ENCODE measurements at places on chromosomes 16 and 17.
A peak's percentile ranks its signal among the peaks of the same experiment; 100 is the strongest.

GRCh38 chr16:86712158-86713009 is 134.0 kb downstream of the FOXL1 start:
- DNase-seq, result no peak

DNA sequence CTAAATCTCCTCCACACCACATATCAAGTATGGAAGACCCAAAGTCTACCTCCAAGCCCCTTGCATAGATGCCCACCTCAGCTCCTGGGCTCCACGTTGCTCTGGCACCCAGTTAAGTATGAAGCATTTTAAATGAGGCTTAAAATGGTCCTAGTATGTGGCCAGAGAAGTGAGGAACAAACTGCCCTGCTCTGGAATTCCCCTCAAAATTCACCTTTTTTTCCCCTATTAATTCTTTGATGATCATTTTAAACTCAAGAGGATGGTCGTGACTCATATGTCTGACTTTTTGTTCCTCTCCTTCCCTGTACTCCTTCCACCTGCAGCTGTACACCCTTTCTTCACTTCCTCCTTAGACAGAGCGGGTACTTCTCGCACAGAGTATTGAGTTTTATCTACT is 234.5 kb upstream of the MYOCD start:
- DNase-seq, result no peak

DNA sequence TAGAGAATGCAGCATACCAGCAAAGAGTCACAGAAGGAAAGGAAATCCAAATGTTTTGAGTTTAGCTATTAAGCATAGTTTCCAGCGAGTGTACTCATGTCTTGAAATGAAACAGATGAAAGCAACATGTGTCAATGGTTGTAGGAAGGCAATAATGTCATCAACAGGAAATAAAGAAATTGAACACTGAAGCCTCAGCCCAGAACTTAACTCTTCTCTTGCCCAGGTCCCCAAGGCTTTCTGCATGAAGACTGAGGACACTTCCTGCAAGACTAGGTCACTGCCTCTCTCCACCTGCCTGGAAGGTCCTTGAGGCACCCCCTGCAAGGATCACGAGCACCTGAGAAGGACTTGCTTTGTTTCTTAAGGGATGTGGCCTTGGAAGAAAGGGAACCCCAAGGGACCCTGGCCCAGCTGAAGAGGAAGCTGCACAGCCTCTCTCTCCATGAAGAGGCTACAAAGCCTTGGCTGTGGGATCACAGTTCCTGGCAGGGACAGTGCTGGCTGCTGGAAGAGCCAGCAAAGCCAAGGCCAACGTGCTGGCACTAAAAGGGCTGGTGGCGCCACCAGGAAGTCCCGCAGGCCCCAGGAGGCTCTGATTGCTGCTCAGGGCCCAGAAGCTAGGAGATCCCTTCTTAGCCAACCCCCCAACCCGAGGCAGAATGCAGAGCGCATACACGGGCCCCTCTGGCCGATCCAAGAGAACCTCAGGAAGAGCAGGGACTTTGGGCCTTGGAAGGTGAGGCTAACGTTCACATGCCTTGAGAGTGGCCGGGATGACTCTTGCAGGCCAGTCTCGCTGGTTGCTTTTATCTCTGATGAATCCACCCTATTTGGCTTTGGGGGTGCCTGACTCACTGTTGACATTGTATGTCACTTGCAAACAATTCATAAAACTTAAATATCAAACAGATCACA is 23.4 kb upstream of the AXIN2 start:
- no peak for DNase-seq

- DNase-seq, result no peak
These were observed at the start of gene CA5A for GRCh38 chr16:87936375-87937230. Gene CA5A, minus strand, starts transcription at chr16:87936529. Its CDS starts 79 bp downstream, at chr16:87936450.

DNA sequence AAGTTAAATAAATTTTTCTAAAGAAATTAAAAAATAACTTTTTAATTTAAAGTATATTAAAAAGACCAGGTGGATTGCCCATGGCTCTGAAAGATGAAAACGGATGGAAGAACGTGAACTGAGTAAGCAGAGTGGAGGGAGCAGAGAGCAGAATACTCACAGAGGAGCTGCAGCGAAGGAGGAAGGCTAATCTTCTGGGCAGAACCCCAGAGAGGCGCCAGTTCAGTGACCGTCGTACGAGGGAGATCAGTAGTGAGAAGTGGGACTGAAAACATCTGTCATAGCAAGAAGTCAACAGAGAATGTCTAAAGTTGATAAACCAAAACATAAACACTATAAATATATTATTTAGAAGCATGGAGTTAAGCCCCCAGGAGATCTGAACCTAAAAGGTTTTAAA is 34.9 kb downstream of the UBE2G1 start:
- no peak for DNase-seq

- no peak for DNase-seq
These were observed 362.1 kb upstream of the CCL2 start for GRCh38 chr17:33892717-33893591.

DNA sequence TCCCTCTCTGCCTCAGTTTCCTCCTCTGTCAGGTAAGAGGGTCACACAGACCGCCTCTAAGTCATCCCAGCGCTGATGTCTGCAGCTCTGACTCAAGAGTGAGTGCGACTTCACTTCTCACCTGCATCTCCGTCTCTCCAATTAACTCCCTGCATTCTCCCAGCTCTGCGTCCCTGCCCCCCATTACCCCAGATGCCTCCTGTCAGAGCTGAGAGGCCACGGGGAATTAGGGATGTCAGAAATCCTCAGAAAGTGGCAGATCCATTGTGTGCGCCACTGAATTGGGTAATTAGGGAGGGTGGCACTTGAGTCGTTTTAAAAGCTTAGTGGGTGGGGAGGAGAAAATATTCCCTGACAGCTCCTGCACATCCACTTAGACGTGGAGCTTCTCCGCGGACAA is 885.4 kb upstream of the EEF2KMT start:
- DNase-seq, result no peak

DNA sequence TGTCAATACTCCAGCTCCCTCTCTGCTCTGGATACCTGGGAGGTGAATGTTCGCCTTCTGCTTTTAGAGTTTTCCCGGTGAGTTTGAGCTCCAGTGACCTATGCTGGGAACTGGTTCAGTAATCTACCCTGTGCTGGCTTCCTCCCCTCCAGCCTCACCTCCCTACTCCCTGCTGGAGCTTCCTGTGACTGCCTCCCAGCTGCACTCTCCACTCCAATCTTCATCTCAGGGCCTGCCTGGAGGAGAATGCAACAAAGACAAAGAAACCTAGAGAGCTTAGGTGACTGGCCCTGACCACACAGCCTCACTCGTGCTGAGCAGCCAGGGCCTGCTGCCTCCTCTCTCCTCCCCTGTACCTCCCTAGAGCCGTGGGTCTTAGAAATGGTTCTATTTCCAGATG is 101.6 kb upstream of the FOXF1 start:
- no peak for DNase-seq

DNA sequence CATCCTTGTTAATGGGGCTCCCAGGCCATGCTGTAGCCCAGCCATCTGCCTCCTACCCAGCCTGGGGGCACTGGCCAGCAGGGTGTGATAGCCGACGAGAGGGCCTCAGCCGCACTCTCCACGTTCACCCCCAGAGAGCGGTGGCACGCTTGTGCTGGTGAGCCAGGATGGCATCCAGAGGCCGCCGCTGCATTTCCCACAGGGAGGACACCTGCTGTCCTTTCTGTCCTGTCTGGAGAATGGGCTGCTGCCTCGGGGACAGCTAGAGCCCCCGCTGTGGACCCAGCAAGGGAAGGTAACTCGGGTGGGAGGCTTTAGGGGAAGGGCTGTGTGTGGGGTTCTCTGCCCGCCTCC is 27.4 kb downstream of the SGSM2 start:
- no peak for DNase-seq

DNA sequence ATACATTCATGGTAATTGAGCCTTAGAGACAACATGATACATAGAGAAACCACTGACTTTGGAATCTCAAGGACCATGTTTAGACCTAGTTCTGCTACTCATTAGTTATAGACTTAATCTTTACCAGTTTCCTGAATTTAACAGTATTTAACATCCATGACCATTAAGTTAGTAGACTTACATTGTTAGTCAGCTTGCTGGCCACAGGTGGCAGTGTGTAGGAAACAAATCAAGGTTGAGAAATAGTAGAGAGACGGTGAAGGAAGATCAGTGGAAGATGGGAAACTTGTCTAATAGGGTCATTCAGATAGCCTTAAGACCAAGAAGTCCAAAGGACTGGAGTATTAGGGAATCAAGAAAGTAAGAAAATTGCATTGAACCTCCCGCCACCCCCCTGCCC is 31.0 kb downstream of the OMG start:
- no peak for DNase-seq

- no peak for DNase-seq
These were observed 10.1 kb downstream of the SNX29 start for GRCh38 chr16:11986521-11987057.

DNA sequence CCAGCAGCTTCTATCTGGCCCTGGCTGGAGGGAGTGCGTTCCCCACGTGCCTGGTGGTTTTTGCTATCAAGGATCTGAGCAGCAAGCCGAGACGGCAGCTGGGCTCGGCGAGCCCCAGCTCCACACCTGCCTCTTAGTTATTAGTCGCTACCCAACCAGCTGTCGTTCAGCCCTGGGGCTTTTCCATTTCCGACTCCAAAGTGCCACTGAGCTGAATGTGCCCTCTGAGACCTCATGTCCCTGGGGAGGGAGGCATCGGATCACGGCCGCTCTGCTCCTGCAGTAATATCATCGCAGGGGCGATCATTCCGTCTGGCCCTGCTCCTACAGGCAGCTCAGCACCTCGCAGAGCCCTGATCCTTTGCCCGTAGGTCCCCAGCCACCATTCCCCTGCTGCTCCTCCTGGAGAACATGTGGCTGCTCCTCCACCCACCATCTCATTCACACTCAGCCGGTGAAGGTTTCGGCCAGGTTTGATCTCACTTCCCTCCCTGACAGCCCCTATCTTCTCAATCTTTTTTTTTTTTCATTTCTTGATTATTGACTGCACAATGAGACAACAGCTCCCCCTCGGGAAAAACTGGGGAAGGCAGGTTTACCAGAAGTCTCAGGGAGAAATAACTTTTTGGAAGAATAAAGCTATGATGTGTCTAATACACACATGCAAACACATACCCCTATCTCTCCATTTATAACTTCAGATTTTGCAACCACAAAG is 86.7 kb downstream of the ZFHX3 start:
- DNase-seq, result no peak

DNA sequence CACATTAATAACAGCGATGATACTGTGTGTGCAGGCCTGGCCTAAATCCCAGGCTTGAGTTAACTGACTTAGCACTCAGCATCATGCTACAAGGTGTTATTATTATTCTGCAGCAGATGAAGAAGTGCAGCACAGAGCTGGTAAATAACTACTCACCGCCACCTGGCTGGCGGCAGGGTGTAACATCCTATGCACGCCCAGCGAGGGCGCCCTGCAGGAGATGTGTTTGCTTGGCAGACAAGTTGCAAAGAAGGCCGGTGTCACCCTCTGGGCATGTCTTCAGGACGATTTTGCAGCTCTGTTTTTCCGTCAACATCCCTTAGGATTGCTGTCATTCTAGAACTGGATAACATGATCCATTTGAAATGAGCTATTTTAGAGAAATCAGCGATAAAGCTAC is 30.1 kb downstream of the DNAH9 start:
- no peak for DNase-seq

GRCh38 chr17:76467366-76467765 is at the start of gene AANAT:
Gene AANAT, plus strand, starts transcription at chr17:76467603. Its CDS starts 1,144 bp downstream, at chr17:76468747.
- DNase-seq, result no peak

DNA sequence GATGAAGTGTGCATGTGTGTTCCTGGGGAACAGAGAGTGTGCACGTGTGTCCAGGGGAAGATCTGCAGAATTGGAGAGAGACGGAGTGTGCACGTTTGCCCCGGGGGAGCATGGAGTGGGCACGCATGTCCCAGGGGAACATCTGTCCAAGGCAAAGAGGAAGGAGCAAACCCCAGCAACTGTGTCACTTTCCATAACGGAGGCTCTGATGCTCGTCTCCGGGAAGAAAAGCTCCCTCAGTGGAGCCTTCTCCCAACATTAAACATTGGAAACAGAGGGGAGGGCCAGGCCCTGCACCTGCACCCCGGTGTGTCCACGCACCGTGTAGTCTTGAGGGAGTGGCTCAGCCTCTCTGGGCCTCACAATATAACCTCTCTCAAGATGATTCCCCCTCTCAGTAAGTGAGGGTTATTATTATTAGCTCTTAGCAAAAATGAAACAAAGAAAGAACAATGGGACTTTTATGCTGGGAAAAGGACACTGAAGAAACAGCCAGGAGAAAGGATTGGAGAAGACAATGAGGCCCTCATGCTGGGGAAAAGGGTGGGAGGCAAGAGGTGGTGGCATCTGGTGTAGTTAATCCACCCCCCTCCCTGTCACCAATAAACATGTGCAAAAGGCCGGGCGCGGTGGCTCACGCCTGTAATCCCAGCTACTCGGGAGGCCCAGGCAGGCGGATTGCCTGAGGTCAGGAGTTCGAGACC is 7.6 kb downstream of the RAB40B start:
- no peak for DNase-seq

DNA sequence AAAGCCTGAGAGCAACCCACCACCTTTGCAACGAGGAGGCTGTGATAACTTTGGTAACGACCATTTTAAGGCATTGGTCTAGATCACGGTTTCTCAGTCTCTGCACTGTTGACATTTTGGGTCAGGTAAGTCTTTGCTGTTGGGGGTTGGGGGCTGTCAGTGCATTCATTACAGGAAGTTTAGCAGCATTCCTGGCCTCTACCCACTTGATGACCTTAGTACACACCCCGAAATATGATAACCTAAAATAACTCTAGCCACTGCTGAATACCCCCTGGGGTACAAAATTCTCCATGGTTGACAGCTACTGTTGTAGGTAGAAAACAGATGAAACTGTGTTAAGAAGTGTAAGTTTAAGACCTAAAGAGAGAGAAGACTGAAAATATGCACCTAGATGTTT is 36.3 kb downstream of the ADAMTS18 start:
- no peak for DNase-seq

DNA sequence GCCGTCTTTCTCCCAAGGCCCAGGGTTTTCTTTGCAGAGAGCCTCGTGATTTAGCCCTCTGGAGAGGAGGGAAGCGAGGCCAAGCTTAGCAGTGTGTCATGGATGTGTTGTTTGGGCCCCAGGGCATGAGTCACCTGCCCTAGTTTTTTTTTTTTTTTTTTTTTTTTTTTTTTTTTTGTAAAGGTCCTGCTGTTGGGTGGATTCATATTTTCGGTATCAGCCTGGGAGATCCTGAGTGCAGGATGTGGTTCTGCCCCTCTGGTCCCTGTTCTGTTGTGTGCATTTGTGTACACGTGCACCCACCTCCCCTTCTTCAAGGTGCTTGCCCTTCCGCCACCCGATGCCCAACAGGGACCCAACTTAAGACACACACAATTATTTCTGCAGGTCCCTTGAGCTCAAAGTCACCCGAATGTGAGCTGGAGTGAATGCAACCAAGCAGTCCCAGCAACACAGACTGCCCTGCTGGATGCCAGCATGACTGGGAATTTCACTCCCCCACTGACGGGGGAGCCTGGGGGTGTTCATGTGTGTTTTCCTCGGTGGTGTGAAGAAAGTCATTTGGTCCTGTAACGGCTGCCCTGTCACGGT is 265.8 kb upstream of the TNRC6C start:
- DNase-seq, result no peak

DNA sequence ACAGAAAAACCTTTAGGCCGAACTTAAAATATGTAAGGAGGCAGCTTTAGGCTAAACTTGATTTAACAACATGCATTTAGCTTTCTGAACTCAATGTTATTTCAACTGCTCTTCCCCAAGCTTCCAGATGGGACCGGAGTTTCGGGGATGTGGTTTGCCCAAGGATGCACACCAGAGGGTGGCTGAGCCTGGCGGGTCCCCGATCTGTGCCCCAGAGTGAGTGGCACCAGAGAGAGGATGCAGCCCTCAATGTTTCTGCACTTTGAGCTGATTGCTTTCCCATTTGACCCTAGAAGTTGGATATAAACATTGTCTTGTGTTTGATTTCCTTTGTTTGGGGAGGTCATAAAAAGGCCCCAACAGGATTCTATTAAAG is 348.0 kb upstream of the TNRC6C start:
- no peak for DNase-seq

- DNase-seq, result peak; percentile 18
These were observed 699 bp downstream of the MPRIP start for GRCh38 chr17:17042851-17043460.

Measured in T follicular helper cell (primary cell).